ENCODE measurements at places on chromosomes 2 and 18. TPM values are rescaled to one million over a fixed set of nuclear protein-coding genes. Genes with fewer than 3 reads are reported as not detected.

Gene UGT1A5
- total RNA-seq, result 6.4 TPM

Gene SPC25
- total RNA-seq, result 11.7 TPM

- no peaks in the 10 kb centered on the region for H3K27me3 ChIP-seq
- H3K4me3 ChIP-seq, result no peak overlapping the region
- H3K36me3 ChIP-seq, result no peaks in the 10 kb centered on the region
- H3K4me1 ChIP-seq, result peaks cover 23% of the 10 kb centered on the region
Measured at GRCh38 chr18:8980918-8981317, 121.6 kb upstream of the NDUFV2 start.

GRCh38 chr2:126839796-126840195, 58.9 kb upstream of the TEX51 start:
- no peaks in the 10 kb centered on the region for H3K27me3 ChIP-seq
- no peak overlapping the region for H3K27ac ChIP-seq
- H3K36me3 ChIP-seq, result no peaks in the 10 kb centered on the region
- H3K4me1 ChIP-seq, result no peaks in the 10 kb centered on the region
- DNase-seq, result no peak
- H3K4me3 ChIP-seq, result no peak overlapping the region

DNA sequence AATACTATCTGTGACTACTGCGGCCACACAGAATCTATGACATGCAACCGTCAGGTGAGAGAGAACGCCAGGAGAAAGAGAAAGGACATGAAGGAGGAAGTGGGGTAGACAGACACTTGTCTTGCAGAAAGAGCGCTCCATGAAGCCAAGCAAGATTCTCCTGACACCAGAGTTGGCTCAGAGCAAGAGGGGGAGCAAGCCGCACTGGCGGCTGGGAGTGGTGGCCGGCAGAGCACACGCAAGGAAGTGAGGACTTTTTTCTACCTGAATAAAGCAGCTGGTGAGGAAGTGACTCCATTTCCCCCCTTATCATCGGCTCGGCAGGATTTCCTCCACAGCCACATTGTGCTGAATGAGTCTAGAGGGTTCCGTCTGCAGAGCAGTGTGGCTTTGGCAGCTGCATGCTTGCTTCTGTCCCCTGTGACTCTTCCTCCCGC, 181.6 kb downstream of the BCL2 start:
- no peak overlapping the region for H3K27ac ChIP-seq
- H3K4me3 ChIP-seq, result peak overlapping the region; percentile 20
- no peak for DNase-seq
- H3K4me1 ChIP-seq, result peaks cover 5% of the 10 kb centered on the region

- H3K4me3 ChIP-seq, result no peak overlapping the region
- no peak overlapping the region for H3K27ac ChIP-seq
- no peaks in the 10 kb centered on the region for H3K4me1 ChIP-seq
- no peaks in the 10 kb centered on the region for H3K36me3 ChIP-seq
- no peaks in the 10 kb centered on the region for H3K27me3 ChIP-seq
Measured at GRCh38 chr18:62044490-62045000, 142.3 kb downstream of the PIGN start.

GRCh38 chr18:21472741-21473140, 127.8 kb downstream of the ESCO1 start:
- no peaks in the 10 kb centered on the region for H3K27me3 ChIP-seq
- DNase-seq, result no peak
- no peaks in the 10 kb centered on the region for H3K4me1 ChIP-seq
- no peaks in the 10 kb centered on the region for H3K36me3 ChIP-seq
- H3K4me3 ChIP-seq, result no peak overlapping the region

GRCh38 chr18:24014062-24014985, at the start of gene TTC39C:
TTC39C (plus strand) TSS chr18:24014754; CDS start chr18:24014872, 118 bp downstream.
- H3K36me3 ChIP-seq, result no peaks in the 10 kb centered on the region
- peak within 1 kb of the TSS; percentile 87 for H3K27ac ChIP-seq
- DNase-seq, result peak; percentile 49

Gene TSPYL6
- not detected for total RNA-seq

DNA sequence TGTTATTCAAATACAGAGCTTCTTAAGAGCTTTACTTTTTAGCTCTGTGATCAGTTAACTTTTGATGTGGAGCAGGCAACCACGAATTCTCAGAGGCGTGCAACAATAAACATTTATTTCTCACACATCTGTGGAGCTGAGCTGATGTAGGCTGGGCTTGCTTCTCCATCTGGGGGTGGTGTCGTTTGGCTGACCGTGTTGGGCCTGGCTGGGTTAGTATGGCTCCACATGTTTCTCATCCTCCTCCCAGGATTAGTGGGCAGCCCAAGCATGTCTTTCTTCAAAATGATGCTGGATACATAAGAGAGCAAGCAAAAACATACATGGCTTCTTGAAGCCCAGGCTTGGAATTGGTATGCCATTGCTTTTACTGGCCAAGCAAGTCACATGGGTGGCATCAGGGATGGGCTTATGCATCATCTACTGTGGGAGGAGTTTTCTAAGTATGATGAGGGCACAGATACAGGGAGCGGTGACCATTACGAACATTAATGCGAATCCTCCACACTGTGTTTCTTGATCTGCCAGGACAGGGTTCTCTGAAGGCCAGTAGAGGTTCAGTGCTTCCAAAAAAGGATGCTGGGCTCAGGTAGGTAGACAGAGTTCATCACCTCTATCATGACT, 157.0 kb upstream of the TNP1 start:
- H3K36me3 ChIP-seq, result no peaks in the 10 kb centered on the region
- no peak overlapping the region for H3K4me3 ChIP-seq
- no peak overlapping the region for H3K27ac ChIP-seq

Data from esophagus squamous epithelium (tissue), 5 donors.